ENCODE measurements at places on chromosomes 5 and 9.

DNA sequence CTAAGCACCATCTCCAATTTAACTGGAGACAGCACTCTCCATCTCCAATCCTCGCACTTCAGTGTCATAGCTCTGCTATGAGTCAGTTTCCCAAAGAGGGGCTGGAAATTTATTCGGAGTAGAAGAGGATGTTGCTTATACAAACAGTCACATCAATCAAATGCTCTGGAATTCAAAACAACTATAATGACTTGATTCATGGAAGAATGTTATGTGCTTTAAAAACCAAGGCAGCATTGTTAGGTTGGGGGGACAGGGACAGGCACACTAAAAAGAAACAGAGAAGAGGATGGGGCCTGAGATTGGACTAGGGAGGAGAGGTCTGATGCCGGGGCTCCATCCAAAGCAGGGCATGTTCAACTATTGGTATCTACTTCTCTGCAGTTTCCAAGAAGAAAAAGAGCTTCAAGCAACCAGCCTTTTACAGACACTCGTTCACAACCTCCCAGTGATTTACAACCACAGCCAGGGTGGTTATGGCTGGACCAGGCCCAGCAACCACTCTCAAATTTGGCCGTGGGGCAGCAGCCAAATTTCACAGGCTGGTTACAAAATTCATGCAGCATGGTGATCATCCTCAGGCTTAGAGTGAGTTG, 117.5 kb upstream of the ZNF366 start:
- no peak for DNase-seq

DNA sequence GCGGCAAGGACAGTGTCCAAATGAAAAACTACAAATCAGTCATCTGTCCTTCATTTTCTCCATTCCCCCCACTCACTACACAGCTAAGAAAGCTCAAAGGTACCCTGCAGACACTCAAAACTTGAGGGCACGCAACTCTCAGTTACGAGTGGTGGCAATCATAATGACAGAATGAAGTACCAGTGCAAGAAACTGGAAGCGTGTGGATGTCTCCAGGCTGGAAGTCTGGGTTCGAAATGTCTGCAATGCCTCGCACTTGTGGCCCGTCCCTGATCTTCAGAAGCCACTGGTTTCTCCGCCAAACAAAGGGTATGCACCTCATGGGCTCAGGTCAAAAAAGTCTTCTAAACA, 597 bp upstream of the CENPH start:
- DNase-seq, result no peak

- DNase-seq, result no peak
Measured at GRCh38 chr5:152084476-152084875, 159.8 kb upstream of the GLRA1 start.

DNA sequence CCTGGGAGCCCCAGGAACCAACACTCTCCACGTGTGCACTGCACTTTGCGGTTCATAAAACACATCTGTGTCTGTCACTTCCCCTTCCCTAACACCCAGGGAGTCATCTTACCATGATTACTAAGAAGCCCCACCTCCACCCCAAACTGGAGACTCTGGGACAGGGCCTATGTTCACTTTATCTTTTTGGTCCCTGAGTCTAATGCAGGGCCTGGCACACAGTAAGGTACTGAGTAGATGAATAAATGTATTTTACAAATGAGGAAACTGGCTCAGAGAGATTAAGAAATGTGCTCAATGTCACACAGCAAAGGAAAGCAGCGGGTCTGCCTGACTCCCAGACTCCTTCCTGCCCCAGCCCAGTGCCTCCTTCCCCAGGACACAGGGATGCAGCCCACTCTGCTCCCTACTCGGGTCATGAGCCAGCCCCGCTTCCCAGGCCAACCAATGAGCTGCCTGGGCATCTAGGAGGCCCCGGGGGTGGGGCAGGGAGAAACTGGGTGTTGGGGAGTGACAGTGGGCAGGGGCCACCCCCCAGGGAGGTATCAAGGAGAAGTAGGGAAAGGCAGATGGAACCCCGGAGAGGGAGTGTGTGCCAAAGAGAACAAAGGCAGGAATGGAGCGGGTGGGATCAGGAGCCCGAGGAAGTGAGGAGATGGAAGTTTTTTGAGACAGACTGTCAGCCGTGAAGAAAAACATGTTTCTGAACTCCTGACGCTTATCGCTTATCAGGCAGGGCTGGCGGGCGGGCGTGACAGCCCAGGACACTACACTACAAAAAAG, 30.5 kb downstream of the SHB start:
- no peak for DNase-seq

DNA sequence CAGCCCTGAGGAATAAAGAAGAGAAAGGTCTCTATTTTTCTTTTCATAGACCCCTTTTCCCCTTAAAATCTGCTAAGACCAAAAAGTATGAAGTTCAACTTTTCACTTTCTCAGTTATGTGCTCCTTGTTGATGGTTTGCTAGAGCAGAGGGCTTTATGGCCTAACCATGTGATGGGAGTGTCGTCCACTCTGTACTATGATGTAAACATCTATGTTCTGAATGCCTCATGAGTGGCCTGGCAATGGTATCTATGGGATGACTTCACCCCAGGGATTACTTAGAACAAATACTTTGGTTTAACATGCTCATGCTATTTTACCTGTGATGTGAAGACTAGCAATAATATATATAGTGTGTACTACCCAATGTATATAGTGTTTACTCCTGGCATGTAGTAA, 43.7 kb upstream of the MIER3 start:
- no peak for DNase-seq

- DNase-seq, result peak; percentile 33
Measured at GRCh38 chr9:35827486-35827885, 1.0 kb downstream of the FAM221B start.

- DNase-seq, result no peak
Measured at GRCh38 chr9:124602632-124603031, 95.4 kb upstream of the NR5A1 start.

DNA sequence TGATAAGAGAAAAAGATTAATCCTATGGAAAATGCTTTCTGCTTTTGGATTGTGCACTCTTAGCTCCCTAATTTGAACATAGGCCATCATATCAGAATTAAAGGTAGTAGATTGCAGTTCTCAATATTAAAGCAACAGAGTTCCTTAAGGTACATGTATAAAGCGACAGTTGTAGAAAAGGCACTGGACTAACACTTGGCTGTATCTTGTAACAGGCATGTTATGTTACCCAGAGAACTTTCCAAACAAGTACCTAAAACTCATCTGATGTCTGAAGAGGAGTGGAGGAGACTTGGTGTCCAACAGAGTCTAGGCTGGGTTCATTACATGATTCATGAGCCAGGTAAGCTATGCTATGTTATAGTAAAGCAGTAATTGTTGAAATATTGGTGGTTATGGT, 3.3 kb upstream of the SECISBP2 start:
- peak; percentile 40 for DNase-seq

DNA sequence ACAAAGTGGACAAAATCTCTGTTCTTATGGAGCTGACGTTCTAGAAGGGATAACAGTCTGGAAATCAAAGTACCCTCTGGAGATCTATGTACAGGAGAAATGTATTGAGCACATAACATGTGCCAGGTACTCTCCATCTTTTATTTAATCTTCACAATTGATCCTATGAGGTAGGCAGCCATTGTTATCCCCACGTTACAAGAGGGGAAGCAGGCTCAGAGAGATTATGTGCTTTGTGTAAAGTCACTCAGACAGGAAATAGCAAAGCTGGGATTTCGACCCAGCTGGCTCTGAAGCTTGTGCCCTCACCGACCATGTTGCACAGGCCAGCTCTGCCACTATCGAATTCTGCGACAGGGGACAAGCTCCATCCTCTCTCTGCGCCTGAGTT, 21.5 kb downstream of the PDGFRB start:
- no peak for DNase-seq

DNA sequence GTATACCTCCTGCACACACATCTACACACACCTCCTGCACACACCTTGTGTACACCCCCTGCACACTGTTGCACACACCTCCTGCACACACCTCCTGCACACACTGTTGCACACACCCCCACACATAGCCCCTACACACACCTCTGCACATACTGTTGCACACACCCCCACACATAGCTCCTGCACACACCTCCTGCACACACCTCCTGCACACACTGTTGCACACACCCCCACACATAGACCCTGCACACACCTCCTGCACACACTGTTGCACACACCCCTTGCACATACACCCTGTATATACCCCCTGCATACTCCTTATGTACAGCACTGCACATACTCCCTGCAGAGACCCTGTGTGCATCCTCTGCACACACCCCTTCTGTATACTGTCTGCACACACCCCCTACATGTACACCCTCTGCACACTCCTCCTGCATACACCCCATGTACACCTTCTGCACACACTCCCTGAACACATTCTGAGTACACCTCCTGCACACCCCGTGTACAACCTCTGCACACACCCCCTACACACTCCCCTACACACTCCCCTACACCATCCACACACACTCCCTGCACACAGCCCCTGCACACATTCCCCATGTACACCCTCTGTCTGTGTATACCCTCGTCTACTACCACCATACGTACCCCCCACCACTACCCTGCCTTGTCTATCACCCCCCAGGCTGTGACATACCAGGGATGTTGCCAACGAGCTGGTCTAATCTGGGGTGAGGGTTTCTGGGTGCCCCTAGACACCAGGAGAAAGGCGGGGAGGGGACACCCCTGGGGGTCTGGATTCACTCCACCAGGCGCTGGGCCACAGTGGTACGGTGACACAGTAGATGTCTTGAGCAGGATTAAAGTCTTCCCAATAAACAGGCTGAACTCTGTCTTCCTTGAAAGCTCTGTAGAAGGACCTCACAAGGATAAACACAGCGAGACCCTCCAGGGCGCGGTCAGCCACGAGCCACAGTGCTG, 1.1 kb upstream of the CEP72 start:
- DNase-seq, result no peak

DNA sequence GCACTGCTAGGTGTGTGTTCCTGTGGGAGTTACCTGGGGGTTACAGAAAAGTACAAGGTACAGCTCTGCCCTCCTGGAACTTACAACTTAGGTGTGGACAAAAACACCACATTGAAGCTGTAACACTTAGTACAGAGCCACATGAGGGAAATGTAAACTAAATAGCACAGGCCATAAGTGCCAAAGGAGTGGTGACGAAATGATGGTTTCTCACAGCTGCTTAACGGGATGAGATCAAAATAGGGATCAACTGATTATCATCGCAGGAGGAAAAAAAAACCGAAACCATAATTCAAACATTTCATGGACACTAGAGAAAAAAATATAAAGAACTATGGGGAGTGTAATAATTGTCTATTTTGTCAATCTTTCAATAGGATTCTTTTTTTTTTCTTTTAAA, 5.9 kb downstream of the LIX1 start:
- no peak for DNase-seq

DNA sequence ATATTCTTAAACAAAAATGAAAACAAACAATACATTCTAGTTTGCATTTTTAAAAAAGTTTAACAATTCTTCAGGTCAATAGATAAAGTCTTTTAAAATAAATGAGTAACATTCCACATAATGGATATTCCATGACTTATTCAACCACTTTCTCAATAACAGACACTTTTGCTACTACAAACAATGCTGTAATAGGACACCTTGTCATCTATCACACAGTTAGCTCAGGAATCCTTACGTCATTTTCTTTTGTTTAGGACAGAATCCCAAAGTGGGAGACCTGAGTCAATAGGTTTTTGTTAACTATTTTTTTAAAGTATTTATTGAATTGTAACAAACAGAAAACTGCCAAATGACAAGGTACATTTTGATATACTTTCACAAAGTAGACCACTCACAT, 72.5 kb downstream of the CEP120 start:
- DNase-seq, result no peak

DNA sequence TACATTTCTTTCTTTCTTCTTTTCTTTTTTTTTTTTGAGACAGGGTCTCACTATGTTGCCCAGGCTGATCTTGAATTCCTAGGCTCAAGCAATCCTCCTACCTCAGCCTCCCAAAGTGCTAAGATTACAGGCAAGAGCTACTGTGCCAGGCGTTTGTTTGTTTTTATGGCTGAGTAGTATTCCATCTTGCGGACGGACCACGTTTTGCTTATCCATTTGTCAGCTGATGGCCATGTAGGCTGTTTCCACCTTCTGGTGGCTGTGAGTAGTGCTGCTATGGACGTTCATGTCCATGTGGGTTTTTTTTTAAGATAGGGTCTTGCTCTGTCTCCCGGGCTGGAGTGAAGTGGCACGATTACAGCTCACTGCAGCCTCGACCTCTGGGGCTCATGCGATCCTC, 2.5 kb downstream of the DOK3 start:
- DNase-seq, result peak; percentile 56

DNA sequence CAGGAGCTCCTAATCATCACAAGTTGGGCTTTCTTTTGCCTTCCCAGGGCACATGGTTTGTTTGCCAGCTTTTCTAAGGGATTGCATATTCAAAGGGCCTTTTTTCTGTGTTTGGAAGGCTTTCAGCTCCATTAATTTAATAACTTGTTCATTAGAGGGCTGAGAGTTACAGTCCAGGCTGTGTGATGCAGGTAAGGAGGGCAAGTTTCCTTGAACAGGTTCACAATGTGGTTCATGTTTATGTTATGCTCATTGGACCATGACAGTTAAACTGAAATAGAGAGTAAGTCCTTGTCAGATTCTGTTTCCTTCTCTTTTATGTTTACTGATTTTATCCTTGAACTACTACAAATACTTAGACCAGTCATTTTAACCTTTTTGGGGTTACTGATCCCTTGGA, 174.4 kb downstream of the MARCHF11 start:
- DNase-seq, result no peak

DNA sequence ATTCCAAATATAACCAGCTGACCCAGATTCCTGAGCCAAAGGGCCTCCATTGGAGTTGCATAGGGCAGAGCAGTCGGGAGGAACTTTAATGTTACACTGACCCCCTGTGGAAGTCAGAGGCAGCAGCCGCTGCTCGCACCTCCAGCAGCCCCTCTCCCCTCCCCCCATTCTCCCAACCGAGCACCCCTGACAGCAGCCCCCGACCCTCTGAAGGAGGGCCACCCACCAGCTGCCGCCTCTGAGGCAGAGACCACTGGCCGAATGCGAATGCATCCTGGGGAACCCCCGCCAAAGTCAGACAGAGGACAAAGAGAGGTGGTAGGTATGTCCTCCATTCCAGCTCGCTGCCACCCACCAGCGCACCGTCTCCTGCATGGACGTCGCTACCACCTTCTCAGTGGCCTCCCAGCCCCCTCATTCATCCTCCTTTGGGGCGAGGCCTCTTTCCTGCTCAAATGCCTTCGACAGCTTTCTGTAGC, 231.0 kb downstream of the CDK5RAP2 start:
- DNase-seq, result peak; percentile 61

GRCh38 chr5:75707911-75708509, 9.2 kb downstream of the POC5 start:
- DNase-seq, result peak; percentile 30

- no peak for DNase-seq
Measured at GRCh38 chr5:74081126-74081525, 455.1 kb downstream of the ARHGEF28 start.

- no peak for DNase-seq
Measured at GRCh38 chr9:134294153-134295071, 31.8 kb upstream of the RXRA start.

DNA sequence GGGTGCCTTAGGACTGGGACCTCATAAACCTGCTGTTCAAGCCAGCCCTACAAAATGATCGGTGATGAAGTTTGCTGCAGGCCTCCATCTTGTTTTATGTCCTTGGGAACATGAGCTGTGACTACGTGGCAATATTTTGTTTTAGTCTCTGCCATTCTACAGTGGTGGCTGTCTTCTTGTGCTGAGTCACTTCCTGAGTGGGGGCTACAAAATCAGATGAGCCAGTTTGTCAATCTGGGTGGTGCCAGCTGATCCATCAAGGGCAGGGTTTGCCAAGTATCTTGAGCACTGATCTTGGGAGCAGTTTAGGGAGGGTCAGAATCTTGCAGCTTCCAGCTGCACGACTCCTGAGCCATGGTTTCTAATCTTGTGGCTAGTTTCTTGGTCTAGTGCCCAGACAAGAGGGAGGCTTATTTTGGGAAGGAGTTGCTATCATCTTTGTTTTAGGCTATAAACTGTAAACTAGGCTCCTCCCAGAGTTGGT, 94.7 kb downstream of the YTHDC2 start:
- DNase-seq, result no peak
